Tibial artery (tissue), 4 donors: ENCODE measurements at places on chromosomes 7 and 10.

DNA sequence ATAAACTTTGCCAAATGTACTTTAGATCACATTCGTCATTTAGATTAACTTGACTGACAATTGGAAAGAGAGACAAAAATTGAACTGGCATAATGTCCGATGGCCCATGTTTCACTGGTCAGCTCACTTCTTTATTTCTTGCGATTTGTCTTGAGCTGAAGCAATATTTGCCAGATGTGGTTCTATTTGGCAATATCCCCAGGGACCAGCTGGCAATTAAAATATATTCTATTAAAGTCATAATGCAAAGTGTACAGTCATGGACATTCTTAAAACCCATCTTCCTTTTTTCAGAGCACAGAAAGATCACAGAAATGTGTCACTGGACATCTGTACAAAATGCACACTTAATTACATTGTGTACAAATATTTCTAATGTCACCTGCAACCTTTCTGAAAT is 26.3 kb downstream of the NEBL start:
- no peak for DNase-seq

- DNase-seq = no peak
Measured at GRCh38 chr10:13946209-13946460, 359.4 kb downstream of the PRPF18 start.

DNA sequence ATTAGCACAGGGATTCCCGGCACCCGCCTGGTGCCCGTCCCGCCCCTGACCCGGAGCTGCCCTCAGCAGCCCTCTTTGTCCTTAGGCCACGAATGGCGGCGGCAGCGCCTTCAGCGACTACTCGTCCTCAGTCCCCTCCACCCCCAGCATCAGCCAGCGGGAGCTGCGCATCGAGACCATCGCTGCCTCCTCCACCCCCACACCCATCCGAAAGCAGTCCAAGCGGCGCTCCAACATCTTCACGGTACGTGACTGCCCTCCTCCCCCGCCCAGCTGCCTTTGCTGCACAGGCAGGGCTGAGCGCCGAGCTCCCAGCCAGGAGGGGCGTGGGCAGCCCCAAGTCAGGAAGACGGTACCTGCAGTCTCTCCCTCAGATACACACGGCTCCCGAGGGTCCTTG is 33.6 kb downstream of the AGAP3 start:
- DNase-seq = no peak

GRCh38 chr10:105952153-105952552 is 1212.4 kb downstream of the SORCS1 start:
- no peak for DNase-seq

DNA sequence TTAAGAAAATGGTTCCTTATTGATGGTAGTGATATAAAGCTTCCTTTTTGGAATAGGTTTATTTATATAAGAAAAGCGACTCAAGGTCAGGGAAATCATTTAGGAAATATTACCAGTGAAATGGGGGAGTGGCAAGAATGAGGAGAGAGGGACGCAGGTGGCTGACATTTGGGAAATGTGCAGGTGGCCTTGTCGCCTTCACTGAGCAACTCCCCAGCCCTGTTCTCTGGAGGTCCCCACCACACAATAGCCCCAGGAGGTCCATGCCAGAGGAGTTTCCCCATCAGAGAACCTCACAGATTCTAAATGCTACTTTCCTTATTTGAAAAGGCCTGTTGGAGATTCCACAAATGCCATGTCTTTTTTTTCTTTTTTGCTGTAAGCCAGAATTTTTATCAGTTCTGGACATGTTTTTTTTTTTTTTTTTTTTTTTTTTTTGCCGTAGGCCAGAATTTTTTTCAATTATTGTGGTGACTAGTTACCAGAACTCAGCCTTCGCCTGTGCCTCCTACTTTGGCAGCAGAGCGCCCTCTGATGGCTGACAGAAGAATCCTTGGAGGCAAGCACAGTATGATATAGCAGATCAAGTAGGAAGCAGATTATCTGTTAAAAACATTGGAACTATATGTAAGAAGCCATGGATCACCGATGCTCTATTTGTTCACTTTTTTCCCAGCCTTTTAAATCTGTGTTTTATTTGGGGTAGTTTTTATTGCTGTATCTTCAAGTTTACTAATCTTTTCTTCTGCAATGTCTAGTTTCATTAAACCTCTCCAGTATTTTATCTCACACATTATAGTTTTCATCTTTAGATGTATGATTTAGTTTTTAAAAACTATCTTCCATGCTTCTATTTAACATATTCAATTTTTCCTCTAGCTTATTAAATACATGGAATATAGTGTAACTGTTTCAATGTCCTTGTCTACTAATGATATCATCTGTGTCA is 18.6 kb downstream of the OPALIN start:
- DNase-seq = no peak

DNA sequence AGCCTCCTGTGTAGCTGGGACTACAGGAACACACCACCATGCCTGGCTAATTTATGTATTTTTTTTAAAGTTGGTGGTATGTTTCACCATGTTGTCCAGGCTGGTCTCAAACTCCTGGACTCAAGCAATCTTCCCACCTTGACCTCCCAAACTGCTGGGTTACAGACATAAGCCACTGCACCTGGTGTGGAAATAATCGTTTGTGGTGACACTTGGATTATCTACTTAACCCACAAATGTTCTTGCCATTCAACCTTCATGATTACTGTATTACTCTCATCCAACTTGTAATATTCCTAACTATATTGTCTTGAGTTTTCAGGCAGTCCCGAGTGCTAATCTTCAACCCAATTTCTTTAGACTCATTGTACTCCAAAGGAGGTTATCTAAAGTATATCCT is 9.6 kb upstream of the SRGN start:
- no peak for DNase-seq

- no peak for DNase-seq
Measured at GRCh38 chr7:86863452-86863851, 196.0 kb downstream of the ELAPOR2 start.

DNA sequence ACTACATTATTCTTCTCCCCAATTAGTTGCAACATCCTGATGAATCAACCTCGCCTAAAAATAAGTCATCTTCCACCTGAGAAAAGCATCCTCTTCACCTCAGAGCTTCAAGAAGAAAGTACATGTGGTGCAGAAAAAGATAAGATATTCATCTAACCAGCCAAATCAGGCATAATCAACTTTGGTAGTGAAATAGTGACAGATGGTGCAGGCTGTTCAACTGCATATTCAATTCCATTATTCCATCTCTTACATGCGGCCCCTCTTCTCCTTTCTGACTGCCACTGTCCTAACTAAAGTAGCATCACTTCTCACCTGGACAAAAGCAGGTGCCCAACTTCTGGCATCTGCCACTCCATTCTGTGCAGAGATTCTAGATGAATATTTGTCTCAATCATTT is 148.4 kb upstream of the STEAP1 start:
- no peak for DNase-seq

GRCh38 chr10:100790761-100791208 is 45.4 kb downstream of the PAX2 start:
- DNase-seq = no peak

- no peak for DNase-seq
Measured at GRCh38 chr7:80105701-80106408, 28.8 kb upstream of the GNAI1 start.

GRCh38 chr7:1463676-1464223 is 4.5 kb upstream of the MICALL2 start:
- no peak for DNase-seq

- no peak for DNase-seq
Measured at GRCh38 chr10:23975431-23975830, 233.5 kb upstream of the KIAA1217 start.

DNA sequence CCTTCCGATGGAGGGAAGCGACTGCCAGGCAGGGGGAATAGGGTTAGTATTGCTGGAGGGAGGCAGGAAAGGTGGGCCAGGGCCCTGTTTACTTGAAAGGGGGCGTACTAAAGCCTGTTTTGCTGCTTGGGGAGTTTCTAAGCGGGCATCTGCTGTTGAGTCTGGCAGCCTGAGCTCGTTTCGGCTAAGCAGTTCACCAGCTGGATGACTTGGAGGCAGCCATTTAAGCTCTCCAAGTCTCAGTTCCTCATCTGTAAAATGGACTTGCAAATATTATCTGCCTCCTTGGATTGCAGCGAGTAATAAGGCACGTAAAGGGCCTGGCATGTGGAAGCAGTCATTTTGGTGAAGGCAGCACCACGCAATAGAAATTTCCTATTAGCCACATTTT is 44.0 kb downstream of the LDB3 start:
- DNase-seq = no peak

DNA sequence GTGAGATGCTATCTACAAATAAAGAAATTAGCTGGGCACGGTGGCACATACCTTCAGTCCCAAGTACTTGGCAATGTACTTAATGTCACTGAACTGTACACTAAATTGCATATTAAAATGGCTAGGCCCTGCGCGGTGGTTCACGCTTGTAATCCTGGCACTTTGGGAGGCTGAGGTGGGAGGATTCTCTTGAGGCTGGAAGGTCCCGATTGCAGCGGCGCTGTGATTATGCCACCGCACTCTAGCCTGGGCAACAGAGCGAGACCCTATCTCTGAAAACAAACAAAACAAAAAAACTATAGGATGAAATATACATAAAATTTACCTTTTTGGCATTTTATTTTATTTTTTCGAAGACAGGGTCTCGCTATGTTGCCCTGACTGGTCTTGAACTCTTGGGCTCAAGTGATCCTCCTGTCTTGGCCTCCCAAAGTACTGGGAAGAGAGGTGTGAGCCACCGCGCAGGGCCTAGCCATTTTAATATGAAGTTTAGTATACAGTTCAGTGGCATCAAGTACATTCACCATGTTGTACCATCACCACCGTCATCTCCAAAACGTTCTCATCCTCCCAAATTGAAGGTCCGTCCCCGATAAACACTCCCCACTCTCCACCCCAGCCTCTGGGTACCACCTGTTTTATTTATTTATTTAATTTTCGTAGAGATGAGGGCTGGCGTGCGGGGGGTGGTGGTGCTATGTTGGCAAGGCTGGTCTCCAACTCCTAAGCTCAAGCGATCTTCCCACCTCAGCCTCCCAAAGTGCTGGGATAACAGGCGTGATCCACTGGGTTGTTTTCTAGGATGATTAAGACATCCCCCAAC is 1.3 kb upstream of the EIF3B start:
- no peak for DNase-seq

GRCh38 chr7:54859545-54859944 is 100.5 kb upstream of the SEC61G start:
- DNase-seq = no peak

DNA sequence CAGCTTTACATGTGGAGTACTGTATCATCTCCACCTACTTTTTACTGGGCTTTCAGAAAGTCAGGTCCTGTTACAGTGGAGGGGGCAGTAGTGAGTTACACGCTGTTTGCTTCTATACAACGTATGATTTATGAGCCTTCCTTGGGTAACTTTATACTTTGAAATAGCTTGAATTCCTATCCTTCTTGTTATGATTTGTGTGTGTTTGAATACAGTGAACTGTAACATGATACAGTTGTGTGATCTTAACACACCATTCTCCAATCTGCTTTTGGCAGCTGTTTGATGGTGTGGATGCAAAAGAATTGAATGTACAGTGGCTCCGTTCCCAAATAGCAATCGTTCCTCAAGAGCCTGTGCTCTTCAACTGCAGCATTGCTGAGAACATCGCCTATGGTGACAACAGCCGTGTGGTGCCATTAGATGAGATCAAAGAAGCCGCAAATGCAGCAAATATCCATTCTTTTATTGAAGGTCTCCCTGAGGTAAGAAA is 41.7 kb downstream of the SP8 start:
- no peak for DNase-seq

GRCh38 chr7:124701955-124702354 is 63.6 kb downstream of the GPR37 start:
- DNase-seq = no peak

DNA sequence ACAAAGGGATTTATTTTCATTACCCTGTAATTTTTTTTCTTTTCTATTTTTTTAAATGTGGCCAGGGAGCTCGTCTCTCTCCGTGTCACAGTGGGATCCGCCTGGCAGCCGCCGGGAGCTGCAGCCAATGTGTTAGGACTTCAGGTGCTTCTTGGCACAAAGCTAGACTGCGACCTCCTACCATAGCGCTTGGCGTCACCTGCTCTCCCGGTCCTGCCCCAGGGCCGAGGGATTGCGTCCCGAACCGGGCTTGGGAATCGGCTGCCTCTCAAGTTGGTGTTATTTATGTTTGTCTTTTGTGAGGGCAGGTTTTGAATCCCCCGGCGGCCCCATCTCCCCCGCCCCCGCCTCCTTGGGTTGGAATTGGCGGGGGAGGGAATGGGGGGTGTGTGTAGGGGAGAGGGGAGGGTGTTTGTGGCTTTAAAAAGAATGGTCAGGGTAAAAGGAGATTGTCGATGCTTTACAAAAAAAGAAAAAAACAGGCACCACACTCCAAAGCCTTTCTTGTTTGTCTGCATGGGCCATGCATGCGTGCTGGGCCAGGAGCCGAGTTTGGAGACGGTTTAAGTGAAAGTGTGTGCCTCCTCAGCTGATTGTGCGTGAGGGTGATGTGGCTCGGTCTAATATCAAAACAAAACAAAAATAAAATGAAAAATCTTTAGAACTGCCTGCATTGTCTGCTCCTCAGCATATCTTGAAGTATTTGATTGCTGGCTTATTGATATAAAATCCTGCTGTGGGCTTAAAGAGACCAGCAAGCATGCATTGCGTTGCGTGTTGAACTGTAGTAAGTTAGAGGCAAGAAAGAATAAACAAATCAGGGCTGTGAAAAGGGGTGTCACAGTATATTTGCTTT is 1.2 kb downstream of the PPP1R9A start:
- DNase-seq = no peak

- no peak for DNase-seq
Measured at GRCh38 chr10:8073691-8074416, 19.4 kb downstream of the GATA3 start.

- DNase-seq = no peak
Measured at GRCh38 chr7:41046776-41047175, 656.1 kb downstream of the INHBA start.

DNA sequence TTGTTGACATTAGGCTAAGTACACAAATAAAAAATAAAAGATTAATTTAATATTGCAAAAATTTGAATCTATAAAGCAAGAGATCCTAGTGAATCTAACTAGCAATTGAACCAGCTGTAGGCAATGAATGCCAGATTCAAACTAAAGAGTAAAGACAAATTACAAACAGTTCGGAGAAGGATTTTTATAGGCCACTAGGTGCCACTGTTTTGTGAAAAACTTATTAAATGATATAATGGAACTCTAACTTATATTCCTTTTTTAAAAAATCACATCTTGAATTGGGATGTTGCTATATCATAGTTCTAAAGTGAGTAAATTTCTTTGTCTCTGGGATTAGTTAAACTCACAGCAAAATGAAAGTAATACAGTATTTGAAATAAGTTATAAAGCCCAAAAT is 39.1 kb upstream of the GNAI1 start:
- no peak for DNase-seq
